ENCODE measurements at places on chromosomes 12 and 14.

DNA sequence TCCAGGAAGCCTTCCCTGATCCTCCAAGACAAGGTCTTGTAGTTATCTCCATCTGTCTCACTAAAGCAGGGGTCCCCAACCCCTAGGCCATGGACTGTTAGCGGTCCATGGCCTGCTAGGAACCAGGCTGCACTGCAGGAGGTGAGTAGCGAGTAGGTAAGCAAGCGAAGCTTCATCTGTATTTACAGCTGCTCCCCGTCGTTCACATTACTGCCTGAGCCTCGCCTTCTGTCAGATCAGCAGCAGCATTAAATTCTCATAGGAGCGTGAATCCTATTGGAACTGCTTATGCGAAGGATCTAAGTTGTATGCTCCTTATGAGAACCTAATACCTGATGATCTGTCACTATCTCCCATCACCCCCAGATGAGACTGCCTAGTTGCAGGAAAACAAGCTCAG lies 12.4 kb upstream of the NFYB start:
- DNase-seq, result no peak

GRCh38 chr14:59601056-59601455 lies 24.4 kb upstream of the CCDC175 start:
- DNase-seq, result no peak

- DNase-seq, result no peak
Observed at GRCh38 chr14:58815161-58815701, 177.5 kb downstream of the DACT1 start.

DNA sequence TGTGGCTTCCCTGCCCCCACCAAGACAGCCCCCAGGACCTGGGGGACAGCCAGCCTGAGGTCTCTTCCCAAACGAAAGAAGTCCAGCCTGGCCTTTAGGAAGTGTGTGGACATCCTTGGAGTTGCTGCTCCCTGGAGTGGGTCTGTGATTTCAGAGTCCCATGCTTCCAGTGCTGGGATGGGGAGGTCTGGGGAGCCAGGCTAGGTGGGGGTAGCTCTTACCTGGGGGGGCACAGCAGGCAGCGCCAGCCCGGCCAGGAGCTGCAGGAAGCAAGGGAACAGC lies 509 bp downstream of the PGF start:
- peak; percentile 58 for DNase-seq

- no peak for DNase-seq
Observed at GRCh38 chr14:101325319-101325718, 236.0 kb upstream of the DIO3 start.

DNA sequence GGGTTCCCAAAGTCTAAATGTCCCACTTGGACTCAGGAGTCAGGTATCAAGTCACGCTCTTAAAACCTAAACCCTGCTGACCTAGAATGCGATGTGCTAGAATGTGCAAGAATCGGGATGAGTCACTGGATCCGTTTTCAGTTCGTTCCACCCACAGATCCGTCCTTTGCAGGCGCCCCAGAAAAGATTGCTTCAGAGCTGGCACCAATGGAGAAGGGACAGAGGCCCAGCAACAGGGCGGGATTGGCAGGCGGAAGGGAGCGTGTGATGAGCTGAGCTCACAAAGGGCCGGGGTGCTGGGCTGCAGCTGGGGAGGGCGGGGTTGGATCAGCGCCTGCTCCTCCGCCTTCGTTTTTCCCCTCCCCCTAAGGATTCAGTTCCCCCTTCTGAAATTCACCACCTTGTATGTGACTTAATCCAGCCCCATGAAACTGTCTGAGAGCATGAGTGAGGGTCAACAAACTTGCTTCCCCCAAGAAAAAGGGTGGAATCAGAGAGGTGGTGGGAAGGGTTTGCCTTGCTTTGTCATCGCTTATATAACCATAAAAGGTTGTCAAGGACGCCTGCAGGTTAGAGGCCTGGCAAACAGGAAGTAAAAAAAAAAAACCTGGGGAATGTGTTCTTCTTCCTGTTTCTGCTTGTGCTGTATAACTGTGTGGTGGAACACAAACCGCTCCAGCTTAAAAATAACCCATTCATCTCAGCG lies 2.8 kb upstream of the UBC start:
- peak; percentile 97 for DNase-seq
